Cardiac fibroblast (primary cell): ENCODE measurements at places on chromosomes 1 and 21.

DNA sequence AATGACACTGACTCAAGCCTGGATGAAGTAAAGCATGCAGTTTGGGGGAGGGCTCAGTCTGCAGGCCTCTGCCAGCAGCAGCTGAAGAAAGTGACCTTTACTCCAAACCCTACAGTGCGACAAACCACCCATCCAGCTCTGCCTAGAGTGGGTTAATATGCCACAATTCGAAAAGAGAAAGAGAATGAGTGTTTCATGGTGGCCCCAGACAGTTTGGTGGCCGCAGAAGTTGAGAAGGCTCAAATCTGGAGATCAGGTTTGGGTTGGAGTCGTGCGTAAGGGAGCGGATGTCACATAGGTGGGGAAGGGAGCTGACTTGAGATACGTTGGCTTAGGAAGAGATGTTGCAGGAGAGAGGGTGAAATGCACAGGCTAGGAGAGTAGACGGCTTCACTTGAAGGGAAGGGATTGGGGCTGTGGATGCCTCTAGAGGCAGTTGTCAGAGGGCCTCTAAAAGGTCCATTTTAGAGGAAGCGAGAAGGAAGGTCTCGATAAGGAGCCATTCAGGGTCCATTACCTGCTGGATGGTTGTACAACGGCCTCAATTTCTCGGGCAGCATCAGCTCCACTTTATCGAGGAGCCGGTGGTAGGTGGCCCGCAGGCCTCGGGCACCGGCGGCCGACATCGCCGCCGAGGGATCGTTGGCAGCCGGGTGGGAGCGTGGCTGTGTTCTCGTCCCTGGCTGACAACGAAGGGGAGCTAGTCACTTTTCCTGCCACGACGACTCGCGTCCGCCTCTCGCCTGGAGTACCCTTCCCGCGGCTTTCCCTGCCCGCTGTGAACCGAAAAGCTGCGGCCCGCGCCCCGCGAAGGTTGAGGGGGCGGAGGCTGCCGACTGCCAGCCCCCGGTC, 1.0 kb upstream of the DCAF6 start:
- peak; percentile 72 for DNase-seq

- DNase-seq = peak; percentile 90
These were observed 151.4 kb downstream of the TGFB2 start for GRCh38 chr1:218496561-218496960.

DNA sequence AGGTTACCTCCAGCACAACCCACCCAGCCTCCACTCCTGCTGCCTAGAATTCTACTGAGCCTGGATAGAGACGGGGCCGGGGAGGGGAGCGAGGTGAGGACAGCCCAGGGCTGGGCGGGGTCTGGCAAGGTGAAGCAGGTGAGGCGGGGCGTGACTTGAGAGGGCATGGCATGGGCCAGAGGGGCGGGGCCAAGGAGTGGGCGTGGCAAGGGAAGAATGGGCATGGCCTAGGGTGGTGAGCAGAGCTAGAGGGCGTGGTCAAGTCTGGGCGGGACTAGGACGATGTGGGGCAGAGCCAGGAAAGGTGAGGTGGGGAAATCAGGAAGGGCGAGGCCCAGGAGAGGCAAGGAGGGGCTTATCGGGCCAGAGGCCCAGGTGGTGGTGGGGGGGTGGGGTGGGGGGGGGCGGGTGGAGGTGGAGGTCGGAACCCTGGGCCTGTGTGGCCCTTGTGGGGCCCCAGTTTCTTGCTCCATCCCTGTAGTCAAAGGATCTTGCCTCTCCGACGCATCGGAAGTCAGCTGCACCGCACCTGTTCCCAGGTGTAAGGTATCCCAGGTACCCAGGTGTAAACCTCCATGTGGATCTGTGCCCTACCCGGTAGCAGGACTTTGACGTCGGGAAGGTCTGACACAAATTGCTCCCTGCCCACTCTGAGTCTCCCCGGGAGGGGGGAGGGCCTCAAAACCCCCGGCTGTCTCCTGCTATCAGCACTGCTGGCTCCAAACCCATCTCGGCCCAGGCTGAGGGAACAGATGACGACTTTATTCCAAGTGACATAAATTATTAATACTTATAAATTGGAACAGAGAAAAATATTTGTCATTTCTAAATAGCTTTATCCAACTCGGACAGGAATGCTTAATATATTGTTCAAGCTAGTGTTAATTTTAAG, 32.9 kb upstream of the UTS2 start:
- DNase-seq = no peak

DNA sequence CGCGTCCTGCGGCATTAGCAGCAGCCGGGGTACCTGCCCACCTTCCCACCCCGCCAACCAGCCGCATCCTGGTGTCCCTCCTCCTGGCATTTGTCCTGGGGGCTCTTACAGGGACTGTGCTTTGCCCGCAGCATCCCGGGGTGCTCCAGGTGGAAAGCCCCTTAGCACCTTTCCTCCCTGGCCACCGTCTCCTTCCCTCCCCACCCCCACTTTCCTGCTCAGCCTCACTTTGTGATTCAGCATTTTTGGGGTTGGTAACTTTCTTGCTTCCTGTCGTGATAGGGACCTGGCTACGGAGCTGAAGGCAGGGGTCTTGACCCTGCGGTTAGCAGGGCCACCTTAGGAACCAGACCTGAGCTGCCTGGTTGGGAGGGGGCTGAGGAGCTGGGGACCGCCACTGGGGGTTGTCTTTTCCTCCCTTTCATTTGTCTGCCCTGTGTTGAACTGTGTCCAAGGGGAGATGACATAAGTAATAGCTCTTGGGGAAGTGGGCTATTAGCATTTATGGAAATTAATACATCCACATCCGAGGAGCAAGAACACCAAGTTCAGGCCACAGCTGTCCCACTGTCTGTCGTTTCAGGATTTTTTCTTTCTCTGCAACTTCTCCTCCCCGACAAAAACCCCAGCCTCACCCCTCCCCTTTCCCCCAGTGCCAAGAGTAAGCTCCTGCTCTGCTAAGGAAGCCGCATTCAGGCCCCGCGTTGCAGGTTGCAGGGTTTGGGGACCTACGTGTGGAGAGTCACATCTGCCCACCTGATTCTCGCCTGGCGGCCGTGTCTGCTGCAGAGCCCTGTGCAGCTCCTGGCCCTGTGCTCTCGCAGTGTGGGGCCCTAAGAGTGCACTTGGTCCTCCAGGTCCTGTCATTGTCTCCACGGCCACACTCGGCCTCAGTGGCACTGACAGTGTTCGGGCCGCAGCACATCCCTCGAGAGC, 1.6 kb upstream of the NPHP4 start:
- no peak for DNase-seq

DNA sequence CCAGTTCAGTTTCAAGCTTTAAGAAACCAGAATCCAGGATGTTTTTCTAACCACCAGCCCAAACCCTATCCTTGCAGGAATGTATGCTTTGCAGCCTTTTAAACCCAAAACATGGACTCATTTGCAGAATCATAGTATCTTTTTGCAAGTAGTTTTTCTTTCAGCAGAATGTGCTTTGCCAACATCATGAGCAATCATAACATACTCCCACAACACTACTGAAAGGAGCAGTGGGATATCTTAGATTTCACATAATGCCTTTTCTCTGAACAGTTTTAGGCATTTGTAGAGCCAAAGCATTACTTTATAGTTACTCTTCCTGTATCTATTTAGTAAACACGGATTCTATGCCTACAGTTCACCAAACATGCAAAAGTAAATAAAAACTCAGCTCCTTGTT, 10.0 kb upstream of the SH2D2A start:
- peak; percentile 30 for DNase-seq

- DNase-seq = no peak
These were observed 215.1 kb downstream of the BRINP3 start for GRCh38 chr1:190262538-190262937.

DNA sequence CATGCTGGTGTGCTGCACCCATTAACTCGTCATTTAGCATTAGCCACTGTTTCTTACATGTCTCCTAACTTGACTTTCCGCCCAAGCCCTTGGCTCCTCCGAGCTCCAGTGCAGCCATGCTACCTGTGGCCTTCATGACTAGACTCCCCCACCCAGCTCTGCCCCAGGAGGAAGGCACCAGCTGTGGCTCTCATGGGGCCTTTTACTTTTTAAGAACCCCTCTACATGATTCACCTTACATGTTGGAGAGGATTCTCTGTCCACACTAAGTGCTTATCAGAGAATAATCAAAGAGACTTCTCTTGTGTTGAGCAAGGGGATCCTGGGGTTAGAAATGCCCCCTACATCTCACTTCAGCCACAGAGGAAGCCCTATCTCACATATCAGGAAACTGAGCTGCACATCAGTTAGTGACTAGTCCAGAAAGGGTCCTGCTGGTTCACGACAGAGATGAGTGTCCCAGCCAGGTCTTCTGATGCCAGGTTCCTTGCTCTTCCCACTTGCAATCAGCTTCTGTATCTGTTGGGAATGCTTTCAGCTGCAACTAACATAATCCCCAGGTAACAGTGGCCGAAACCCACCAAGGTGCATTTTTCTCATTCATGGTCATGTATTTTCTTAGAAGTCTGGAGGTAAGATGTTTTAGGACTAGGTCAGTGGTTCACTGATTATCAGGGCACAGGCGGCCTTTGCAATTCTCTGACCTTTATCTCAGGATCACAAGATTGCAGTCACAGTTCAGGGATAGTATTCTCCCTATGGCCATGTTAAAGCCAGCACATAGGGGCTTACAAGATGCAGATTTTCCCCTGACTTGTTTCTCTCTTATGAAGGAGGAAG, 45.9 kb downstream of the KLHDC7A start:
- no peak for DNase-seq

GRCh38 chr1:213176341-213176740, 125.3 kb downstream of the RPS6KC1 start:
- DNase-seq = peak; percentile 6

GRCh38 chr1:46173361-46173856, 1.5 kb upstream of the TSPAN1 start:
- DNase-seq = no peak

DNA sequence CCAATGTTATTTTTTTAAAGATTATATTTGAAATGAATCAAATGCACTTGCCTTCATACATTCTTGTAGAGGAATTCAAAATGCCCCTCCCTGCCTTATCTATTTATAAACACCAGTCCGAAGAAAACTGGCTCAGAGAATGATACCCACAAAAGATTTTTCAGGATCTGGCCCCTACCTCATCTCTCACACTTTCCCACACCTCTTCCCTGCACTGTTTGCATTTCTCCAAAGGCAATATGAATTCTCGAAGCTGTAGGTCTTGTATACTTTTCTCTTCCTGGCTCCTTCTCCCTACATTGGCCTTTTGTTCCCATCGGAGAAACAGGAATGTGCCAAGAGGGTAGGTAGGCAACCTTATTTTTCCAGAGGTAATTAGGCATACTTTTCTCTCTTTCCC, 12.0 kb upstream of the CCDC190 start:
- no peak for DNase-seq

GRCh38 chr1:57799490-57800115, 375.7 kb upstream of the DAB1 start:
- no peak for DNase-seq
